NCI-H82 (cell line): ENCODE measurements at places on chromosomes 3 and 15.

DNA sequence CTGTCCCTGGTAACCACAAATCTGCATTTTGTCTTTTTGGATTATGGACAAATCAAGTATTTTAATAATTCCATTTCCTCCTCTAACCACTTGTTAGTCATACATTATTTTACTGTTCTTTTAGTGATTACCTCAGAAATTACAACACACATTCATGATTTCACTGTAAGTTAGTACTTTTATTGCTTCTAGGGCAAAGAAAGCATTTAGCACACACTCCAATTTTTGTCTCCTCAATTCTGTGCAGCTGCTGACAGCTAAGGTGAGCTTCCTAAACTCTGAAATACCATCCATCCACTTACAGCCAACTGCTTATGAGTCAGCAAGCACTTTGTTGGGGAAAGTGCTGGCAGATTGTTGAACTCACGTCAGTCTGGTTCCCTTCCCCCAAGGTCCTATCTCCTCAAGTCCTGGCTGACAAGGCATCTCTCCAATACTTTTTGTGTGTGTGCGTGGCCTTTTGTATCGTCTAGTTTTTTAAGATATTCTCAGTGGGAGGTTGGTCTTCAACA lies 49.4 kb upstream of the TNFAIP8L3 start:
- DNase-seq, result no peak

DNA sequence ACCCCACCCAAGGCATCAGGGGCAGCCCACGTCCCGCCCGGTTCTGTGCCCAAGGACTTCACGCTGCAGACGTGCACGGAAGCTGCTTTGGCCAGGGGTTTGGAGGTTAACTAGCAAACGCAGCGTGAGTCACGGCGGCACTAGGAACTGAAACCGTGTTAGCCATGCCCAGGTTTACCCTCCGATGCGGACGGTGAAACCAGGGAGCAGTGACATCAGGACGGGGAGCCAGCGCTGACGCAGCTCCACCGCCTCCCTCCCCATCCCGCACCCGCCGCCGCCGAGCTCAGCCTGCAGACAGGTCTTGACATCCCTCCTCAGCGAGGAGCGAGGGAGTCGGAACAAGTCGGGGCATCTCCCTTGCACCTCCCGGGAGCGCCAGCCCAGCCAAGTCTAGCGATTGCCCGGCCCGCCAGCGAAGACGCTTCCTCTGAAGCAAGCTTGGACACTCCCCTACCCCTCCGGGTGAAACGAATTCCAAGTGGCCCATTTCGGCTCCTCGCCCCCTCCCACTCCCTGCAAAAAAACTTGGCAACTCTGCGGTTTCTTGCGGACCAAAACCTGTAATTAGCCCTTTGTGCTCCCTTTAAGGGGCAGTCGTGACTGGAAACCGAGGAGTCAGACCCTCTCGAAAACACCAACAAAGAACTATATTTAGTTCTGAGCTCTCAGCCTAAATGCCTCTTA lies 1.4 kb upstream of the RAP2B start:
- peak; percentile 83 for DNase-seq

GRCh38 chr15:58522391-58522790 lies 90.6 kb downstream of the LIPC start:
- no peak for DNase-seq

GRCh38 chr15:68691705-68692104 lies 112.9 kb downstream of the CORO2B start:
- peak; percentile 78 for DNase-seq

DNA sequence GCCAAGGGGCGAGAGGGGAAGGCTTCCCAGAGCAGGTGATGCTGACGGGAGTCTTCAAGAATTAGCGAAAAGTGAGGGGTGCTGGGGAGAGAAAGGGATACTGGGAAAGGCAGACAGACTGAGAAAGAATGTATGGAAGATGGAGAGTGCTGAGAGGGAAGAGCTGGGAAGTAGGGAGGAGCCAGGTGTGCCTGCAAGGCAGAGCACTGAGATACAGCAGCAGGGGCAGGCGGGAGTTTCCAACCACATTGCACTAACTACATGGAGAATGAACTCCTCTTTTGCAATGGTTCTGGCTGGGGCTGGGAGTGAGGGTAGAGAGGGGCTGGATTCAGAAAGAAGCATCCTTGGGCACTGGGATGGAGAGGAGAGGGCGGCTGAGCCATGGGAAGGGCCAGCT lies 16.0 kb upstream of the CRABP1 start:
- no peak for DNase-seq

DNA sequence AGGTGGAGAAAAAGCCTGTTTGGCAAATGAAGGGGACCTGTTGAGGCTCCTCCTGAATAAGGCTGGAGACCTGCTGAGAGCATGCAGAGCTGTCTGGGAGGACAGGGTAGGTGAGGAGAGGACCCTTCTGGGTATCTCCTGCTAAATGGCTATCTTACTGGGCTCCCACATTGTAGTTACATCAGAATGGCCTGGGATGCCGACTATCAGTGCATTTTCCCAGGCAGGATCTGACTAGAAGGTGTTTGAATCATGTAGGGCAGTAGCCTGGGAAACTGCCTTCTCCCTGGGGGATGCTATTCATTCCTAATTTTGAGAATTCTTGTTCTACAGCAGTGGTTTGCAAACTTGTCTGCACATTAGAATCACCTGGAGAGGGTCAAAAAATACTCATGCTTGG lies 631 bp downstream of the AGBL1 start:
- DNase-seq, result no peak

DNA sequence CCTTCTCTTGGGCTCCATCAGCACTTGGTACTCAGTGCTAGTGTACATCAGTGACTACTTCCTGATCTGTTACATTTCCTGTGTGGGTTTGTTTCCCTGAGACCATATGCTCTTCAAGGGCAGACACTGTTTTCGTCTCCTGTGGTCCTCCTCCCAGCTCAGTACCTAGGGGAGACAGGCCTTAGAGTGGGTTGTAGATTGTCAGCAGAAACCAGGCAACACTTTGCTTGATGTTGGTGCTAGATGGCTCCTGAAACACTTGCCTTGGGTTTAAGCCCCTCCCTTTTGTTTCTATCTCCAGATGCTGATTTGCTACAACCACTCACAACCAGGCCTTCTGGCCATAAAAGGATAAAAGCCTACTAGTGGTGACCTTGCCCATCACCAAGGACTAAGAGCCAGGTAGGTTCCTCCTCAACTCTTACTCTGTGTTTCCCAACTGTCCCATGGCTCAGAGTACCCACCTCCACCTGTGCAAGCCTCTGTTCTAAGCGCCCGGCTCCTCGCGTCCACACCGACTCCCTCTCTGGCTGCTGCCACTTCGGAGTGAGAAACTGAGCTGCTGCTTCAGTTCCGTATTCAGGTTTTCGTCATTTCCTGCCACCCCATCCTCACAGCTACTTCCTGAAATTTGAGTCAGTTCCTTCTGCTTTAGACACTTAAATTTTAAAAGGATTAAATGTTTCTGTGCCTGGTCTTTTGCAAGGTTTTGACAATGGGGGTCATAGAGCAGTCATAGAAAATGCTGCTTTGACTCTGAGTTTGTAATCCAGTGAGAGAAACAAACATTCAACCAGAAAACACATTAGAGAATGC lies at the start of gene HCLS1:
Gene HCLS1, minus strand, starts transcription at position 548 of the 816 bp plus-strand sequence. CDS start 2,556 bp downstream, outside the sequence.
- no peak for DNase-seq

- peak; percentile 12 for DNase-seq
These were observed 12.0 kb downstream of the ADAMTS9 start for GRCh38 chr3:64675687-64676247.

GRCh38 chr3:54294214-54294613 lies 171.9 kb downstream of the CACNA2D3 start:
- no peak for DNase-seq

DNA sequence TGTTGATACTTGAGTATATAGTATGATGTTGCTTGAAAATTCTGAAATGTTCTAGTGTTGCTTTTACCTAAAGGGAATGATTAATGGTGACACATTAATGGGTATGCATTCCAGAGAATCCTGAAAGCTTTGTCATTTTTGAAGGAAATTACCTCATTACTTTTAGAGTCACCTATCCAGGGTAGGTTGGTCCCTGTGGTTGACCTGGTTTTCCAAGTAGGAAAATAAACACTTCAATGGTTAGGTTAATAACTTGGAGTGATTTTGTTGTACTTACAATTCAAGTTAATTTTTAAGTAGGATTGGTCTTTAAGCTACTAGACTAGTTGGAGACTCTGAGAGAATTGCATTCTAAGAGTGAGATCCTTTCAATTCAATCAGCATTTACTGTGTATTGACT lies 31.0 kb downstream of the MITF start:
- DNase-seq, result no peak

- no peak for DNase-seq
These were observed 35.6 kb downstream of the MAP2K5 start for GRCh38 chr15:67578020-67578600.
